T-cell (primary cell): ENCODE measurements at places on chromosomes 5 and 9.

DNA sequence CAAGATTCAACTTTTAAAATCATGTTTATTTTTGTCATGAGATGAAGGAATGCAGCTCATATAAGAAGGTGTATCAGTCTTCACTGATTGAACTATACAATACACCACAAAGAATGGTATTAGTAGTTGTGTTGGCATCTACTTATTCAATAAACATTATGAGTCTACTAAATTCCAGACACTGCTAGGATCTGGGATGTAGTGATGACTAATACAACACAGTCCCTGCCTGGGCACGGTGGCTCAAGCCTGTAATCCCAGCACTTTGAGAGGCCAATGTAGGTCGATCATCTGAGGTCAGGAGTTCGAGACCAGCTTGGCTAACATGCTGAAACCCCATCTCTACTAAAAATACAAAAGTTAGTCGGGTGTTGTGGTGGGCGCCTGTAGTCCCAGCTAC lies 171.4 kb upstream of the NFIB start:
- DNase-seq: no peak

DNA sequence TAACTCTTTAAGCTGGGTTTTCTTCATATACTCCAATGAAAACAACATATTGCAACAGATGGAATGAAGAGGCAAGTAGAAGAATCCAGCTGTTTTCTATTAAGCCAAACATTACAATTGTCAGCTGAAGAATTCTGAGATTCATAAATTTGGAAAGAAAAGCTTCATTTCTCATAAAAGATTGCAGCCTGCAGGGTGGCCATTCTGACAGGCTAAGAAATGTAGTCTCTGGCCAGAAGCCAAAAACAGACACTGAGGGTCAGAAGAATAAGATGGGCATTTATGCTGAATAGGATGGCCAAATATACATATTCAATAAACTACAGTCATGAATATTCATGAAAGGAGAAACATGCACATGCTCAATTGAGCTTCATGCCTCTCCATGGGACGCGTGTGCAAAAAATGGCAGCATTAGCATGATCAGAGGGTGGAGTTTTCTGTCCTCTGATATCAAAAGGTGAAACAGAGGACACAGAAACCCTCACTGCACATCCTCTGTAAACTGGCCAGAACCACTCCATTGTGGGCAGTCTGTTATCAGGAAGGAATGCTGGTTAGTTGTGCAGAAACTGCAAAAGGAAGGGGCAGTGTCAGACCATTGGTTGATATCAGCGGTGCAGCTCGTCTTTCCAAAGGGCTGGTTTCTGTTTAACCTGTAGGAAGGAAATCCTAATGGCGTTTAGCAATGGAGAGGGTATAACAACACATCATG lies 50.2 kb downstream of the FXN start:
- DNase-seq: no peak

DNA sequence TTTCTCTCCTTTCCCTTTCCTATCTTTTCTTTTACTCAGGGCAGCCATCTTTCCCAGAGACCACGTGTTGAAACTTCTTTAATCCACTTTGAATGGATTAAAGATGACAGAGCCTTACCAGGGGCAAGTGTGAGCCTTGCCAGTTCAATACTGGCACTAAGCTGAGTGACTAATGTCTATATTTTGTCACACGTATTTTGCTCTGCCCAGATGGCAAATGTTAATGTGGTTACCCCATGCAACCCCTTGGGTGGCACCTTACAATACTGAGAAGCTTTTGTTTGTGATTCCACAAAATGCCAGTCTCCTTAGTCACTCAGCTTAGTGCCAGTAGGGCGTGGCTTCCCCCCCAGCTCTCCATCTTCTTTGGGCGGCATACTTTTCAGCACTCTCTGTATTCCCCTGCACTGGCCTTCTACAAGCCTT lies 24.8 kb downstream of the ANXA1 start:
- DNase-seq: no peak

GRCh38 chr9:70385426-70385825 lies 29.0 kb downstream of the KLF9 start:
- no peak for DNase-seq

DNA sequence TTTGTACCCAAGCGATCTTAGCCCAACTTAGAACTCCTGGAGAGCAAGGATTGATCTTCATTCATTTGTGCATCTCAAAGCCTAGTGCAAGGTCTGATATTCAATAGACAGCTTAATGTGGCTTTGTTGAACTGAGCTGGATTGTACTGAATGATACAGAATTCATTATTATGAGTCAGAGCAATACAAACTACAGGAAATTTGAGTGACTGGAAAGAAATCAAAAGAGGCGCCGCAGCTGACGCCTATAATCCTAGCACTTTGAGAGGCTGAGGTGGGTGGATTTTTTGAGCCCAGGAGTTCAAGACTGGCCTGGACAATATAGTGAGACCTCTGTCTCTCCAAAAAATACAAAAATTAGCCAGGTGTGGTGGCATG lies 58.6 kb downstream of the ENC1 start:
- DNase-seq: no peak

DNA sequence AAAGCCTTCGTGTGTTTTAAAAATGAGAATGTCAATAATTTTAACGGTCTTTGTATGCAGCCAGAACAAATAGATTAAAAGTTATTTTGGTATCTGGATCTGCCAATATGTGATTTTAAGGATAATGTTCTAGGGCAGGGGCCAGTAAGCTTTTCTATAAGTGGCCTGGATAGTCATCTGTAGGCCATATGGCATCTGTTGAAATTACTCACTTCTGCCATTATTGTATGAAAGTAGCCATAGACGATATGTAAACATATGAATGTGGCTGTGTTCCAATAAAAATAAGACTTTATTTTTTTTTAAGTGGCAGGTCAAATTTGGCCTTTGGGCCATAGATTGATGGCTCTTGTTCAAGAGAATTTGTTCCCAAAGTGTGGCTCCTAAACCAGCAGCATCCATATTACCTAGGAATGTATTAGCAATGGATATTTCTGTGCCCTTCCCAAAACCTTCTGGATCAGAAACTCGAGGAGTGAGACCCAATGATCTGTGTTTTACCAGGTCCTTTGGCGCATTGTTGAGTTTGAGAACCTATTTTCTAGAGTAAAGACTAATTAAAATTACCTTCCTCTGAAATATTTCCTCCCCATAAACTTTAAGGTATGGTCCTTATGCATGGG lies 55.9 kb downstream of the C6 start:
- no peak for DNase-seq

- no peak for DNase-seq
Observed at GRCh38 chr5:174556756-174557155, 167.6 kb upstream of the MSX2 start.

DNA sequence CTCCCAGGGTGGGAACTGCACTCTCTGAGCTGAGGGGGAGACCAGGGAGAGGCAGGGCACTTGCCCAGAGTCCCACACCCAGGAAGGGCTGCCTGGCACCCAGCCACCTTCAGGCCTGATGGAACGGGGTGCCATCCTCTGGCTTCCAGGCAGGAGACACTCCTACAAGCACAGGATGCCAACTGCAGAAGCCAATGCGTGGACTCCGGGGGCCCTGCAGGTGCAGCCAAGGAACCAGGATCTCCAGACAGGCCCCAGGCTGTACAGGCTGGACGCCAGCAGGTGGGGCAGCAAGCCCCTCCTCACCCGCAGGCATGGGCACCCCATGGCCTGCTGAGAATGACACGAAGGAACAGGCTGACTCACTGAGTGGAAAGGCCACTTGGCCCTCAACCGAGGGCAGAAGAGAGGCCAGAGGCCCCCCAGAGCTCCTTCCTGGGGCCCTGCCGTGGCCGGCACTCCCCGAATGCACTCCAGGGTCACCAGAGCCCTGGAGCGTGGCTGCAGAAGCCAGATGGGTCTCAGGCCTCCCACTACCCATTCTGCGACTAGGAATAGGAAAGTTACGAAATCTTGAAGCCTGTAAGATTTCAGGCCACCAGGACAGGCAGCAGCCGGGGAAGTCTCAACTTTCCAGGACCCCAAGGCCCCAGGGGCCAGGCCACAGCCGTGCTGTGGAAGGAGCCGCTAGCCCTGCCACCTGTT lies 15.7 kb downstream of the NACC2 start:
- DNase-seq: no peak

- no peak for DNase-seq
Observed at GRCh38 chr5:176418251-176418650, 1.9 kb upstream of the CLTB start.

DNA sequence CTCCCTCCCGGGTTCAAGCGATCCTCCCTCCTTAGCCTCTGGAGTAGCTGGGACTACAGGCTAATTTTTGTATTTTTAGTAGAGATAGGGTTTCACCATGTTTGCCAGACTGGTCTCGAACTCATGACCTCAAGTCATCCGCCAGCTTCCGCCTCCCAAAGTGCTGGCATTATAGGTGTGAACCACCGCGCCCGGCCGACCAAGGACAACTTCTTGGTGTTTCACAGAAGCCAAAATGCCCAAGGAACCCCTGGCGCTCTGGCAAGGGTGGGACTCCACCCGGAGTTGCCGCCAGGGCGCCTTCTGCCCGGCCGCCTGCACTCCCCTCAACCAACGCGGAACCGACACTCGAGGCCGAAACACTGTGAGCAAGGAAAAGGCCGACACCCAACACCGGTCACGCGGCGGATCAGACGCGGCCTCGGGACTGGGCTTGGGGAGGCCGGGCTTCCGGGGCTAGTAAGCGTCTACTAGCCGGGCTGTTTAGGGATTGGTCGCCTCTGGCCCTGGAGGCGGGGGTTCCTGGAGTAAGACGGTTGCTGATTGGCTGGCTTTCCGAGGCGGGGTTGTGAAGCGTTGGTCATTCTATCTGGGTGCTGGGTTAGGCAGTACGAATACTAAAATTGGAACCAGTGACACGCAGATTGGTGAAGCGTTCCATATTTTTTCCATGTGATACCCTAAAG lies 7.7 kb upstream of the CFAP157 start:
- peak; percentile 76 for DNase-seq

DNA sequence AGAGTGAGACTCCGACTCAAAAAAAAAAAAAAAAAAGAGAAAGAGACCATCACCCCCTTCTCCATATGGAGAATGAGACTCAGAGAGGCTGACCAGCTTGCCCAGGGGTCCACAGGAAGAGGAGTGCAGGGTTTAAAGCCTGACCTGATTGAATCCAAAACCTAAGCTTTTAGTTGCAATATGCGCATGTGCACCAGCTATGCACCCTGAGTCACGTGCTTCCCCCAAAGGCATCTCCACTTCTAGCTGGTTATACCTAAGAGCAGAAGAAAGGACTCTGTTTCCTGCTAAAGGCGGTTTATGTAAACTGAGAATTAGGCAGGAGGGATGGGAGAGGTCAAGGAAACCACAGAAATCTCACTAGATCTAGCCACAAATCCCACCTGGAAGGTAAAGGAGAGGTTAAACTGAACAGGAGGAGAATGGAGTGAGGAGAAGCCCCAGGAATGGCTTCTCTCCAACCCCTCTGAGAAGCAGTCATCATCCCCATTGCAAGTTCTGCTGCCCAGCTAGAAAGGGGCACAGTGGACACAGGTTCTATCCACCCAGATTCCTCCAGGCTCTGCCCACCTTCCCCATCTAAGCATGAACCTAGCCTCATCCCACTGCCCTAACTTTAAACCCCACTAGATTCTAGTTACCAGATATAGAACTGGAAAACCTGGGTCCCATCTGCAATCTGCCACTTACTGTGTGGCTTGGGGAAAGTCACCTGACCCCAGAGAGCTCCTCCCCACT lies 171.3 kb downstream of the ACTL7B start:
- no peak for DNase-seq

DNA sequence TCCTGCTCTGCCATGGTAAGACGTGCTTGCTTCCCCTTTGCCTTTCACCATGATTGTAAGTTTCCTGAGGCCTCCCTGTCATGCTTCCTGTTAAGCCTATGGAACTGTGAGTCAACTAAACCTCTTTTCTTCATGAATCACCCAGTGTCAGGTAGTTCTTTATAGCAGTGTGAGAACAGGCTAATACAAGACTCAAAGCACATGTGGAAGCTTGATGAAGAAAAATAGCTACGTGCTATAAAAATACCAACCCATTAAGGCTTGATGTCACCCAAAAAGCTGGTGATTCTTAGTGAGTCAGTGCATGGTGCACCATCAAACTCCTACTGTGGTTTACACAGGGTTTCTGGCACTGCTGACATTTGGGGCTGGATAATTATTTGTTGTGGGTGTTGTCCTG lies 332.2 kb downstream of the TMEM167A start:
- no peak for DNase-seq

GRCh38 chr5:62791059-62791458 lies 212.4 kb downstream of the LRRC70 start:
- no peak for DNase-seq

DNA sequence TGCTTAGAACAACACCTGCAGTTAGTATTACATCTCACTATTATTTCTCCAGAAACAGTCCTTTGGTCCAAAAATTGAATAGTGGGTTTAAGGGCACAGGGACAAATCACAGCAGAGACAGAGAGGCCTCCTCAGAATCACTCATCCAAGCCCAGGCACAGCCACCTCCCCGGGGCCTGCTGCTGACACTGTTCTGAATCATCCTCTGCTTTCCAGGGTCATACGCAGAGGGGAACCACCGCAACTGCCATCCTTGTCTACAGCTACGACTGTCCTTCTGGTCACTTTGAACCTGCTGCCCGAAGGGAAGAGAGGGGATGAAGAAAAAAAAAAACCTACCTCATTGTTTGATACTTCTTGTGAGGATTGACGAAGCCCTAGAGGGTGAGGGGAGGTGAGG lies 35.3 kb upstream of the MAN2A1 start:
- DNase-seq: no peak

GRCh38 chr5:61167382-61167781 lies 5.1 kb upstream of the SMIM15 start:
- DNase-seq: no peak
